Activated naive CD8-positive, alpha-beta T cell treated with anti-CD3 and anti-CD28 coated beads, Interleukin-2, amount 10 ng/mL, durations not matched to agents 7 days and 5 days (primary cell): ENCODE measurements at places on chromosomes 1 and 21. TPM values are rescaled to one million over a fixed set of nuclear protein-coding genes. Genes with fewer than 3 reads are reported as not detected.
A peak's percentile ranks its signal among the peaks of the same experiment; 100 is the strongest.

DNA sequence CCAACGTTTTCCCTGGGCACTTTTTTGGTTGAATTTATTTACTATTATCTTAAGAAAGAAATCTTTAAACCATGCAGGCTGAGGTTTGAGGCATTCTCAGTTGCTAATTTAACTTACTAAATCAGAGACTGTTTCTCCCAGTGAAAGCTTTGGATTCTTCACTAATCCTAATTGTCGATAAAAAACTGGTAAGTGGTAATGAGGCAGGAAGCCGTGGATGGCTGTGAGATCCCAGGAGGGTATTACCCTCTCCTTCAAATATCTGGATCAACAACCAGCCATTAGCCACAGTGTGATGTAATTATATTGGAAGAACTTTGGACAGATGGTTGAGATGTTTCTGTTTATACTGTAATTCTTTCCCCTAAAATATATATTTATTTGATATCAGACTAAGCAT, 485.0 kb downstream of the DISC1 start:
- no peak for DNase-seq
- no peaks in the 10 kb centered on the region for H3K36me3 ChIP-seq
- H3K4me1 ChIP-seq, result no peaks in the 10 kb centered on the region
- H3K27me3 ChIP-seq, result peaks cover 31% of the 10 kb centered on the region
- no peak overlapping the region for H3K27ac ChIP-seq
- H3K4me3 ChIP-seq, result no peak overlapping the region

DNA sequence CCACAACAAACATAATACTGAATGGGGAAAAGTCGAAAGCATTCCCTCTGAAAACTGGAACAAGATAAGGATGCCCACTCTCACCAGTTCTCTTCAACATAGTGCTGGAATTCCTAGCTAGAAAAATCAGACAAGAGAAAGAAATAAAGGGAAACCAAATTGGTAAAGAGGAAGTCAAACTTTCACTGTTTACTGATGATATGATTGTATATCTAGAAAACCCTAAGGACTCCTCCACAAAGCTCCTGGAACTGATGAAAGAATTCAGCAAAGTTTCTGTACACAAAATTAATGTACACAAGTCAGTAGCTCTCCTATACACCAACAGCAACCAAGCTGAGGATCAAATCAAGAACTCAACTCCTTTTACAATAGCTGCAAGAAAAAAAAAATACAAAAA, 6.9 kb upstream of the F13B start:
- no peaks in the 10 kb centered on the region for H3K4me1 ChIP-seq
- peaks cover 30% of the 10 kb centered on the region for H3K27me3 ChIP-seq
- H3K4me3 ChIP-seq, result no peak overlapping the region
- DNase-seq, result no peak
- no peak overlapping the region for H3K27ac ChIP-seq
- no peaks in the 10 kb centered on the region for H3K36me3 ChIP-seq

- peaks cover 6% of the 10 kb centered on the region for H3K36me3 ChIP-seq
- DNase-seq, result no peak
- peaks cover 3% of the 10 kb centered on the region for H3K27me3 ChIP-seq
- H3K4me1 ChIP-seq, result peaks cover 51% of the 10 kb centered on the region
Observed at GRCh38 chr1:160720356-160721085, 8.9 kb upstream of the CD48 start.

Gene CA14
- not detected for total RNA-seq

GRCh38 chr1:209880031-209880430, 52.3 kb downstream of the UTP25 start:
- H3K27me3 ChIP-seq, result peaks cover 9% of the 10 kb centered on the region
- no peak overlapping the region for H3K4me3 ChIP-seq
- H3K4me1 ChIP-seq, result no peaks in the 10 kb centered on the region

GRCh38 chr1:248858891-248859889, at the start of gene ZNF692:
TSS of gene ZNF692 (minus strand) at chr1:248859085. CDS start at chr1:248858309, 776 bp downstream.
- peaks cover 16% of the 10 kb centered on the region for H3K36me3 ChIP-seq
- peaks cover 3% of the 10 kb centered on the region for H3K27me3 ChIP-seq
- H3K4me1 ChIP-seq, result peaks cover 45% of the 10 kb centered on the region
- DNase-seq, result peak; percentile 98
- H3K27ac ChIP-seq, result peak within 1 kb of the TSS; percentile 97
- H3K4me3 ChIP-seq, result peak within 1 kb of the TSS; percentile 94

GRCh38 chr1:8711151-8711550, 106.3 kb downstream of the RERE start:
- H3K27me3 ChIP-seq, result peaks cover 8% of the 10 kb centered on the region
- no peak overlapping the region for H3K27ac ChIP-seq

DNA sequence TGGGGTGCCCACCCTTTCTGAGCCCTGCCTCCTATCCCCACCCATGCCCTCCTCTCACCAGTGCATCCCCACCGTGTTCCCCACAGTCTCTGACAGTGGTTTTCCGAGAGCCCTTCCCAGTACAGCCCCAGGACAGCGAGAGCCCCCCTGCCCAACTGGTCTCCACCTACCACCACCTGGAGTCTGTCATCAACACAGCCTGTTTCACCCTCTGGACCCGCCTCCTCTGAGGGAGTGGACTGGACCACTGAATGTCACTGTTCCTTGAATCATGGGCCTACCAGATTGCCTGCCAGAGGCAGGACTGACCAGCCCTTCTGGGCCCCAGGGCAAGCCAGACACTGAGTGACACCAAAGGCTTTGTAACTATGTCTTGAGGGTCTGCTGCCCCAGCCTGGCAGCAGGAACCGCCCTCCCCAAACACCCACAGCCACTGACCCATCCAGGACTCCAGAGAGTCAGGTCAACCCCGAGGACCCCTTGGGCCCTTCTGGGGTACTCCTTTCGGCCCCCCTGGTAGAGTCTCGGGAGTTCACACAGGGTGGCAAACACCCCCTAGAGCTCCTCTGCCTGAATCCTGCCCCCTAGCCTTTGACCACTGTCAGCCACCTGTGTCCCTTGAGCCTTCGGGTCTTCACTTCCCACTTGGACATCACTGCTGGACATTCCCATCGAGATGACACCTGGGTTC, 3.3 kb downstream of the HYI start:
- no peak for DNase-seq
- H3K27me3 ChIP-seq, result peaks cover 9% of the 10 kb centered on the region
- H3K4me3 ChIP-seq, result no peak overlapping the region
- peaks cover 16% of the 10 kb centered on the region for H3K4me1 ChIP-seq
- no peak overlapping the region for H3K27ac ChIP-seq
- peaks cover 9% of the 10 kb centered on the region for H3K36me3 ChIP-seq

Gene OR14K1
- total RNA-seq, result not detected

Gene RRP15
- total RNA-seq, result 15.6 TPM

Gene CELA3A
- not detected for total RNA-seq

GRCh38 chr1:18548643-18549042, 67.9 kb downstream of the KLHDC7A start:
- no peak overlapping the region for H3K27ac ChIP-seq
- H3K4me1 ChIP-seq, result no peaks in the 10 kb centered on the region
- no peak for DNase-seq

GRCh38 chr1:37478451-37478881, 4.1 kb downstream of the ZC3H12A start:
- peaks cover 30% of the 10 kb centered on the region for H3K4me1 ChIP-seq
- H3K27me3 ChIP-seq, result no peaks in the 10 kb centered on the region
- peak; percentile 42 for DNase-seq

Gene CTH
- 2.7 TPM for total RNA-seq

Gene LIN28A
- not detected for total RNA-seq

Gene AURKAIP1
- 87.3 TPM for total RNA-seq

- peaks cover 15% of the 10 kb centered on the region for H3K4me1 ChIP-seq
- no peak overlapping the region for H3K4me3 ChIP-seq
- no peaks in the 10 kb centered on the region for H3K36me3 ChIP-seq
- DNase-seq, result no peak
- H3K27ac ChIP-seq, result no peak overlapping the region
Observed at GRCh38 chr1:175198332-175198731, 5.8 kb upstream of the KIAA0040 start.
